Brain pericyte (primary cell): ENCODE measurements at places on chromosomes 1 and 21.

DNA sequence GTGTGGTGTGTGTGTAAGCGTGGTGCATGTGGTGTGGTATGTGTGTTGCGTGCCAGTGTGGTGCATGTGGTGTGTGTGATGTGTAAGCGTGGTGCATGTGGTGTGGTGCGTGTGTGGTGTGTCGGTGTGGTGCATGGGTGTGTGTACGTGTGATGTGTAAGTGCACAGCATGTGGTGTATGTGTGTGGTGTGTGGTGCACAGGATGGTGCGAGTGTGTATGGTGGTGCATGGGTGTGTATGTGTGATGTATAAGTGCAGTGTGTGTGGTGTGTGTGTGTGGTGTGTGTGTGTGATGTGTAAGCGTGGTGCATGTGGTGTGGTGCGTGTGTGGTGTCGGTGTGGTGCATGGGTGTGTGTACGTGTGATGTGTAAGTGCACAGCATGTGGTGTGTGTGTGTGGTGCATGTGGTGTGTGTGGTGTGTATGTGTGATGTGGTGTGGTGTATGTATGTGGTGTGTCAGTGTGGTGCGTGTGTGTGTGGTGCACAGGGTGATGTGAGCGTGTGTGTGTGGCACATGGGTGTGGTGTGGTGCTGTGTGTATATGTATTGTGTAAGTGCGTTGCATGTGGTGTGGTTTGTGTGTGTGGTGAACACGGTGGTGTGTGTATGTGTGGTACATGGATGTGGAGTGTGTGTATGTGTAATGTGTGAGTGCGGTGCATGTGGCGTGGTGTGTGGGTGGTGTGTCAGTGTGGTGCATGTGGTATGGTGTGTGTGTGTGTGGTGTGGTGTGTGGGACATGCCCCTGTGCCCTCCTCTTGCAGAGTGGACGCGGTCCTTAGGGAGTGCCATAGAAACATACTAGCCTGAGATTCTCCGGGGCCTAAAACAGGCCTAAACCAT is 1.1 kb upstream of the C2CD2 start:
- DNase-seq: no peak

- DNase-seq: no peak
Measured at GRCh38 chr1:109497449-109498160, 3.7 kb downstream of the CYB561D1 start.

- DNase-seq: no peak
Measured at GRCh38 chr1:209616366-209617046, 33.0 kb downstream of the CAMK1G start.

GRCh38 chr1:210690236-210690635 is 361.5 kb downstream of the HHAT start:
- no peak for DNase-seq

DNA sequence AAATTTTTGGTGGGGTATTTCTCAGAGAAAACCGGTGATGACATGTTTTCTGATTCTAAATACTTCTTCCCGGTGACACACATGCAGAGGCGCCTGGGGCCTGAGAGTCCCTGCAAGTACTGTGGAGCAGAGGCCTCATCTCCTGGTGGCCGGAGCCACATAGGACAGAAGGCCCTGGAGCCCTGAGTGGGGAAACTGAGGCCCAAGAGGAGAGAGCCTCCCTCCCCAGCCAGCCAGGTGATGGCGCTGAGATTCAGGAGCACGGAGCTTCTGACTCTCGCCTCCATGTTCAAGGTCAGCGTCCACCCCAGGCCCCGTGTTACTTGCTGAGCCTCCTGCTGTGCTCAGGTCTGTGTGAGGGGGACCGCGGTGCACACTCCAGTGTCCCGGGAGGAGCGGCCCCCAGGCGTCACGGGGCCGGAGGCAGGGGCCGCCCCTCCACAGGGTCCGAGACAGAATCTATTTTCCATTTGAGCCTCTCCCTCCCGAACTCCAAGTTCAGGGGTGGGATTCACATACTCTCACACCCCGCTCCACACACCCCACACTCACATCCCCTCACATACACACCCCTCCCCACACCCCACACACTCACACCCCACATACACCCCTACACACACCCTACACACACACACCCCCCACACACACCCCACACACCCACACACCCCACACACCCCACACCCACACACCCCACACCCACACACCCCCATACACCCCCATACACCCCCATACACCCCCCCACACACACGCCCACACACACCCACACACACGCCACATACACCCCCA is 43.8 kb downstream of the SLX9 start:
- DNase-seq: no peak
